ENCODE measurements at places on chromosomes 6 and 20.

DNA sequence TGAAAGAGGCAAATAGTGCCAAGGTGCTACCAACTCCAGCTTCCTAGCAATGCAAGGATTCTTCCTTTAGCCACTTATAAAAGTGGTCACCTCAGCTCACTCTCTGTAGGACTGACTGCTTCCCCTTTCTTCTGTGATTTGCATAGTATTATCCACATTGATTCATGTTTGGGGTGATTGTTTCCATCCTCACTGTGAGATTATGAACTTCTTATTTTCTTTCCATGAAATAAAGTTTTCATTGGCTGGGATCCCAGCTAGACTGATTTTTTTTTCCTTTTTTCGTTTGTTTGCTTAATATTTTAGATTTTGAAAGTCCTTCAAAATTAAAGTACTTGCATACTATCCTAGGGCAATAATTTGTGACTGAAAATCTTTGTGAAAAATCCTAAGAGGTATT is 50.5 kb downstream of the EYA4 start:
- DNase-seq = no peak

DNA sequence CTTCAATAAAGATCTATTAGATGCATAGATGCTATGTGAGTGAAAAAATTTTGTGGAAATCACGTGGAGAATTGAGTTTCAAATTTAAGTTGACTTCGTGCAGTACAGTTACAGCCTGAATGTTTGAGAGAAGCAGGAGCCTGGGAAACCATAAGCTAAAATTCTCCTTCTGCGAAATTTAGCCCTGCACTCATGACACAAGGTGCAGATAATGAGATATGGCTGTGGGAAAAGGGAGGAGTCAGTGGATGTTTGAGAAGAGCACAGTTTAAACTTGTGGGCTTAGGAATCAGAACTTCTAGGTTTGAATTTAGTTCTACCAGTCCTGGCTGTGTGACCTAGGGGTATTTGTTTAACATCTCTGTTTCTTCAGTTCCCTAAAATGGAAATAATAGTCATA is 32.1 kb upstream of the SIRPG start:
- no peak for DNase-seq

GRCh38 chr20:51428401-51429143 is 113.9 kb downstream of the NFATC2 start:
- peak; percentile 54 for DNase-seq

DNA sequence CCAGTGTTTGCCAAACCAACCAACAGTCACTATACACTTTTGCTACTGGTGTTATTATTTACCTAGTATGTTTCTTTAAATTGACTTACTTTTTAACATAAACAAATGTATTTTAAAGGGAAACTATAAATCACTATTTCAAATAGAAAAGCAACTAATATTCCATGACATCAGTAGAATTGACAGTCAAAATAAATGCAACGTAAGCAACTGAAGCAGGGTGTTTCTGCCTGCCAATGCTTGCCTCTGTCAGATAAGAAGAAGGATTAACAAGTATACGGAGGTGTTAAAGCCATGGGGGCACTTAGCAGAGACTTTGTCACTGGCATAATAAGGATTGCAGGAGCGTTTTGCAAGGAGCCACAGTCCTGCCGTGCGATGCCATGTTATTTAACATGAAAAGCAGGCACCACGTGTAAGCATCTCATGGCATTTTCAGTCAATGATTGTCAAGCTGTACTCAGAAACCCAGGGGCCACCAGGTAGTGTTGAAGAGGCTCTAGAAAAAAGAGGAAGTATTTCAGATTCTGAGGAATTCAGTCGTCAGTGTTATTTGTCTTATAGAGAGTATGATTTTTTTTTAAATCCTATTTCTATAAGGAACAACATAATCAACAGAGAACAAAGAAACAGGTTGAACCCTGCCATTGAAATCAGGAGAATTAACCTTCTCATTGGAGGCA is 131.7 kb downstream of the BFSP1 start:
- no peak for DNase-seq

GRCh38 chr20:25078662-25079061 is 3.3 kb downstream of the VSX1 start:
- no peak for DNase-seq

DNA sequence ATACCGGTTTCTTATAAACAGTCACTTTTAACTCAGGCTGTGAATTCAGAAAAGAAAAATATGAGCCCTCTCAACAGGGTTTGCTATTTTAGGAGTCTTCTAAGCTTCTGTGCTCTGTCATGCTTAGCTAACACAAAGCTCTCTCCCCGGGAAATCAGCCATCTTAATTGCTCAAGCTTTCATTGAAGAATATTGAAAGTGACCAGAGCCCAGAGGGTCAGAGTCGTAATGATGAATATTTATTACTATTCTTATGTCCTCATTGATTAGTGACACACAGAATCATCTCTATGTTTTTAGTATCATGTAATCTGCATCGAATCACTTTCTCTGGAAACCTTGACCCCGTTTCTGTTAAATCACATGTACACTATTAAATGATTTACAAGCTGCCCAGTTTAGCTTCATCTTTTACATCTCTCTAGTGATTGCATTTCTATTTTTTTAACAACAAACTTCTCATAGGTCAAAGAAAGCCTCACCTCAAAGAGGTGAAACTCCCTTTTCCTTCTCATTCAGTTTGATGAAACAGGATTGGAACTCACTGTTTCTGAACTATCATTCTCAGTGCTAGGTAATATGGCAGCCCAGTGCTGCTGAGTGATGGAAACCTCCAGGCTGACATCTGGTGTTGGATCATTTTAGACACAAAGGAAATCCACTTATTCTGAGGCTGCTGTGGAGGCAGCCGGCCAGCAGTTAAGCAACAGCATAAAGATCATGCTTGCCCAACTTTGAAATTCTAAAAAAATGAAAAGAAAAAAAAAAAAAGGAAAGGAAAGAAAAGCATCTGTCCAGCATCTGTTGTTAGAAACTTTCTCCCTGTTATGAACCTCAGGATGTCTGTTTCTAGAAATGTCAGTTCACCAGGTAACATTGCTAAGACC is 96.3 kb downstream of the RFPL4B start:
- DNase-seq = no peak

GRCh38 chr6:19301980-19302379 is 535.2 kb upstream of the ID4 start:
- DNase-seq = no peak

DNA sequence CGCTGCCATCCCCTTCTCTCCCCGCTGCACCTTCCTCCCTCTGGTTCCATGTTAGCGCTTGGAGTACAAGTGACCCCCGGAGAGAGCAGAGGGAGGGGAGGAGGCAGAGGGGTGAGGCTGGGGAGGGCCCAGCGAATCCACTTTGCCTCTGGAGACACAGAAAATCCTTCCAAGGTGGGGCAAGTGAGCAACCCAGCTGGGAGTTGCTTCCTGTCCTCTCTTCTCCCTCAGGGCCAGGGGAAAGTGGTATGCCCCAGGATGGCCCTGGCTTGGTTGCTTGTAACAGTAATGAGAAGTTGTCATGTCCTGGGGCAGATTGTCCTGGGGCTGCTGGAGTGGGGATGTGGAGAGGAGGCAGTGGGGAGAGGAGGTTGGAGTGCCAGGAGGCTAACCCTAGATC is 691 bp upstream of the ANGPT4 start:
- DNase-seq = peak; percentile 15

DNA sequence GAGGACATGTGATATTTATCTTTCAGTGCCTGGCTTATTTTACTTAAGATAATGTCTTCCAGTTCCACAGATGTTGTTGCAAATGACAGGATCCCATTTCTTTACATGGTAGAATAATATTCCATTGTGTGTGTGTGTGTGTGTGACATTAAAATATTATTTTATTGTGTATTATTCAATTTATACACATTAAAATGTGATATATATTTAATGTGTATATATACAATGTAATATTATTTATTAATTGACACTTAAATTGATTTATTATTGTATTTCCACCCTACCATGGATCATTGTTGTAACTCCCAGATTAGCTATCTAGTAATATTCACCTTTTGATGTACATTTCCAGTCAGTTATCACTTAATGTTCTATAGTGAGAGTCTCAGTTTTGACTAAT is 1422.5 kb upstream of the ADGRB3 start:
- no peak for DNase-seq

DNA sequence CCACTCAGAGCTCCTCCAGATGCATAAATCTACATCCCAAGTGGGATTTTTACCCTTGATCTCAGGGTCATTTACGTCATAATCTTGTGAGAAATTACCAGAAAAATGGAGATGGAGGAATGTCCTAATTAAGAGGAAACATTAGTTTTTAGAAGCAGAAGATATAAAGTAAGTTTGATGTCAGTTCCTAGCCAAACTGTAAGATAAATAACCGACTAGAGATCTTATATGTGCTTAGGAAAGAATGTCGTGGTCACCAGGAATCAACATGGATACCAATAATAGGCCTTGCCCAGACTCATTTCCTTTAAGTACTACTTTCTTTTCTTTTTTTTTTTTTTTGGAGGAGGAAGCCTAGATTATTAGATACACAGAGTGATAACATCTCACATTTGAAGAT is 186.9 kb downstream of the UTRN start:
- DNase-seq = no peak

DNA sequence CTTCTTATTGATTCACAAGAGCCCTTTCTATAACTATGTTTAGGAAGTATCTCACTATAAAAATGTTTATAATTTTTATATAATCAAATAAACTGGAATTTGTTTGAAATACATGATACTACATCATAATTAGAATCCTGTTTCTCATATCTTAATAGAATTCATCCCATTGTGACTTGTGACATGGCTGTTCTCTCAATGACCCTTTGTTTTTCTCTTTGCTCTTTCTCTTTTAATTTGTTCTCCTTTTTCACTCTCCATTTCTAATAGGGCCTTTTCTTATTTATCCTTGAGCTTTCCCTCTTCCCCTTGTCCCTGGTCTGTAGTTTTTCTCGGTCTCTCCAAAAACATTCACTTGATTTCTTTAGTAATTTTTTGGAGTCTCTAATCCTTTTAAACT is 111.3 kb downstream of the ADGRB3 start:
- no peak for DNase-seq

DNA sequence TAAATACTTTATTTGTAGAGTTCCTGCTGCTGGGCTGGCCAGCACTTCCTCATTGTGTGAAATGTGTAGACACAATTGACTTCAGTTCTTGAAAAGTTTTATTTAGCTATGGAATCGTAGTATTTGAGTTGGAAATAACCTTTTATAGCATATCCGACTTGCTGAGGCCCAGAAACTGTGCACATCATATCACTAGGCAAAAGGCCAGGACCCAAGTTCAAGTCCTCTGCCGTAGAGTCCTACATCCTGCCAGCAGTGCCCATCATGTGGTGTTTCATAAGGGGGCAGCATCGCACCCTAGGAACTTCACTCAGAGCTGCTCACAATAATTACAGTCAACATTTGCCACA is 207.7 kb upstream of the SNX9 start:
- no peak for DNase-seq

GRCh38 chr6:50849796-50850180 is 31.1 kb downstream of the TFAP2B start:
- no peak for DNase-seq

All from nephron progenitor cell (in vitro differentiated cells).